Activated naive CD4-positive, alpha-beta T cell (primary cell): ENCODE measurements at places on chromosomes 7 and 10.

GRCh38 chr7:117279931-117280557, 42.8 kb downstream of the WNT2 start:
- no peak for DNase-seq

GRCh38 chr7:48305661-48306060, 134.4 kb downstream of the ABCA13 start:
- DNase-seq = no peak

DNA sequence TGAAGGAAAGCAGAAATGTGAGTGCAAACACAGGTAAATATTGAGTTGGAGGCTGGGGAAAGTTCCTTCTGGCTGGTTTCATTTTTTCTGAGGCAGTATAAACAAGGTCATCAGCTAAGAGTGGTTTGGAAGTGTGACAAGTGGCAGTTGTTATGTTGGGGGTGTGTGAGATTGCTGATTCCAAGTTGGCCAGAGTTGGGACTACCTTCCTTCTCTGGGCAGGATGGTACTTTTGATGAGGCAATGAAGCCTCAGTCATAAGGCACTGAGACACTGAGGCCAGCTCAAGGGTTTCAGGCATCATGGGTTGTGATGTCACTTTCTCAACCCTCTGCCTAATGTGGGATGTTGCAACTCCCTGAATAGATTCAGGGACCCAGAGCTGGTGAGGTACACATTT, 8.2 kb upstream of the PTTG1IP2 start:
- DNase-seq = no peak

DNA sequence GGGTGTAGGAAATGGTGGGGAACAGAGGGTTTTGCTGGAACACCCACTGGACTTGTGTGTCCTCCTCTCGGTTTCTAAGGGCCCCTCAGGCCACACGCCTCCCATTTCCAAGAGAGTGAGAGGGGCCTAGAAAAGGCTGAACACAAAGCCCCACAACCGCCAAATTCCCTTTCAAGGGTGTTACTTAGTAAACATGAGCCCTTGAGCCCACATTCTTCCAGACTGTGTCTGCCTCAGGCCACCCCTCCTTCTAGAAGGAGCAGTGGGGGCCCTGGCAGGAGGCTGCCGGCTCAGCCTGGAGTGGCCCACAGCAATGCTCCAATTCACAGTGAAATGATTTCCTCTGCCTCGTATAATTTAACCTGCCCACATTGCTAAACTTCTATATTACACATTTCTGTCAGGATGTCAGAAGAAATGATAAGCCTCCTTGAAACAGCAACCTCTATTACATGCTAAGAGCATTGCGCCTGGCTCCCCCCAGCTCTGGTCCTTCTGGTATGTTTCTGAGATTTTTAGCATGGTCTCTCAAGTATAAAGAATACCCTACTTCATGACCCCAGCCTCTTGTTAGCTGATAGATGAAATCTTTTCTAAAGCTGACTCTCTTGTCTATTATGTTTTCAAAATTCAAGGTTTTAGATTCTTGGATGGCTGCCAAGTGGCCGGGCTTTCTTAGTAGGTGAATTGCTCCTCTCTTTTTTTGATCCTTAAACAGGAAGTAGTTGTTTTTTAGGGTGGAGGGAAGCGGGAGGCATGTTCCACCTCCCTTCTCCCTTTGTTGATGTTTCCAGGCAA, 673.9 kb upstream of the GALNT17 start:
- DNase-seq = no peak

DNA sequence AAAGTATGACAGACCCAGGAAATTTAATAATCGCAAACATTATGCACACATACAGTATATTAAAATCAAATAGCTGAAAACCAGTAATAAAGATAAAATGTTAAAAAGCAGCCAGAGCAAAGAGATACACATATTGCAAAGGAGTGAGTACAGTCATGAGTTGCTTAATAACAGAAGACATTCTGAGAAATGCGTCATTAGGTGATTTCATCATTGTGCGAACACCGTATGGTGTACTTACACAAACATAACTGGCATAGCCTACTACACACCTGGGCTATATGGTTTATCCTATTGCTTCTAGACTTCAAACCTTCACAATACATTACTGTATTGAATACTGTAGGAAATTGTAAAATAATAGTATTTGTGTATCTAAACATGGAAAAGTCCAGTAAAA, 367.6 kb downstream of the NXPH1 start:
- no peak for DNase-seq

DNA sequence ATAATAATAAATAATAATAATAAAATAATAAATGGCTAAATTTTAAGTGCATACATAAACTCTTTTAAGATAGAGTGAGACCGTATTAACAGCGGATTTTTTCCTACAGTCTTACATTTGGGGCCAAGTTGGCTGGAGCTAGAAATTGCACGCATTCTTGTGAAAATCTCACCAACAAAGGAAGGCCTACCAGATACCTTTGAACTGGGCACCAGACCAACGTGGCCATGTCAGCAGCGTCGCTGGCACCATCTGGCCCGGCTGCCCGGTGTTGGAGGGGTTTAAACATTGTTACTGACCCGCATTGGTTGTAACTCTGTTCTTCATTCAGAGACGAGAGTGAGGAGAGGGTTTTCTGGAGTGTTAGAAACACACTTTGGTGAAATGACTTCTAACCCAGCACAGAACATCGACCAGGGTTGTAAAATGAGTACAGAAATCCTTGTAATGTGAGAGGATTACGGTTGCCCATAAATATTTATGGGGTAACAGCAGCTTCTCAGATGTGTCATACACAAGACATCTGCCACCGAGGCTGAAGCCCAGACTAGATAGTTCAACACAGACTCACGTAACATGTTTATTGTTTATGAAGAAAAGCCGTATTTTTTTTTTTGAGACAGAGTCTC, 34.6 kb upstream of the UNCX start:
- DNase-seq = no peak

DNA sequence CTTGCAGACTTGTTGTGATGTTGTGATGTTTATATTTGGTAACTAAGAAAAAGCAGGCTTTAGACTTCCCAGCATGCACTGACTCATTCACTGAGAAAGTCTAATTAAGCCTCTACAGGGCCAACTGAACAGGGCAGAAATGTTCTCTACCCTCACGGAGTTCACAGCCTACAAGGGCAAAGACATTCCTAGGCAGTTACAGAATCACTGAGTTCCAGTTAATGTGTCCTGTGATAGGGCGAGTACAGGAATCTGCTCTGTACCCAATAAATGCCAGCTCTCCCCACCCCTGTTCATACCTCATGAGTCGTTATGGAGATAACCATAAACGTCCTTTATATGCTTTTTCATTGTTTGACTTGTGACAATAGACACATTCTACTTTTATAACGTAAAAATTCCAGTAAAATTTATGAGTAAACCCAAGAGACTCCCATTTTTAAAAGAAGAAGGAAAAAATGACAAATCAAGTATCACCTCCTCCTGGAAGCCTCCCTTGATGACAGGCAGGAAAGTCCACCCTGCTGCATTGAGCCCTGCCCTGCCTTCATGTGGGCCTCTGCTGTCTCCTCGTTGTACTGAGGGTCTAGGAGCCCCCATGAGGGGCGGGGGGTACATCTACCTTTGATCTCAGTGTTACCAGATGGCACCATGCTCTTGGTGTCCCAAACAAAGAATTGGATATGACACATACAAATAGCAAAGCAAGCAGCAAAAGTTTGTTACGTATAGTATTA, 14.3 kb downstream of the MUC12 start:
- DNase-seq = no peak

GRCh38 chr10:57716884-57717283, 550.8 kb downstream of the IPMK start:
- DNase-seq = no peak
